ENCODE measurements at places on chromosomes 7 and 10. TPM values are rescaled to one million over a fixed set of nuclear protein-coding genes. Genes with fewer than 3 reads are reported as not detected.

RAMP3 gene
- not detected for total RNA-seq

CPVL gene
- 7.0 TPM for total RNA-seq

- DNase-seq = no peak
Observed at GRCh38 chr10:117222976-117223692, 17.8 kb upstream of the SLC18A2 start.

TECPR1 gene
- 9.5 TPM for total RNA-seq

PARP12 gene
- 24.9 TPM for total RNA-seq

PAX2 gene
- total RNA-seq = not detected

DNA sequence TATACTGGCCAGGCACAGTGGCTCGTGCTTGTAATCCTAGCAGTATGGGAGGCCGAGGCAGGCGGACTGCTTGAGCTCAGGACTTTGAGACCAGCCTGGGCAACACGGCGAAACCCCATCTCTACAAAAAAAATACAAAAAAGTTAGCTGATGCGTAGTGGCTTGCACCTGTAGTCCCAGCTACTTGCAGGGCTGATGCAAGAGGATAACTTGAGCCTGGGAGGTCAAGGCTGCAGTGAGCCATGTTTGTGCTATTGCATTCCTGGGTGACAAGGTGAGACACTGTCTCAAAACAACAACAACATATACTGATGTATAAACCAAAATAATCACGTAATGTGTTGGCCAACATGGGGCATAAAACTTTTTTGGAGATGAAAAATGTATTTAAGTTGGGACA lies 6.4 kb upstream of the NPM3 start:
- no peak for DNase-seq

Data from MG63 (cell line).